ENCODE measurements at places on chromosomes 3 and 15.

GRCh38 chr15:36495456-36495991, 83.9 kb upstream of the CDIN1 start:
- no peak for DNase-seq

DNA sequence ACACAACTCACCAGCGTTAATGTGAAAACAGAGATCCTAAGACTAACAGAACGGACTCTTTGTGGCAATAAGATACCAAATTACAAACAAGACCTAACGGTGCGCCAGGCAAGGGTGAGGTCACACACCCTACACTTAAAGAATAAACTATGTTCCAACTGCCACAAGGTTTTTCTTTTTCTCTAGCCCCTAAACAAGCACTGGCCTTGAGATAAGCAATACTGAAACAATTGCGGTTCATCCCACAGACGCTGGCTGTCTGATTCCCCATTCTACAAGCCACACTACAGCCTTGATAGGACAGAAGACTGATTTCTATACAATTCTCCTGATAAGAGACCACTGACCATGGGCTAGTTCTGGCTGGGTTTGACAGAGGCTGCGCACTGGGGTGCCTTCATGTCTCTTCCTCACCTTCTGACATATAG, 20.5 kb upstream of the LIMD1 start:
- no peak for DNase-seq

DNA sequence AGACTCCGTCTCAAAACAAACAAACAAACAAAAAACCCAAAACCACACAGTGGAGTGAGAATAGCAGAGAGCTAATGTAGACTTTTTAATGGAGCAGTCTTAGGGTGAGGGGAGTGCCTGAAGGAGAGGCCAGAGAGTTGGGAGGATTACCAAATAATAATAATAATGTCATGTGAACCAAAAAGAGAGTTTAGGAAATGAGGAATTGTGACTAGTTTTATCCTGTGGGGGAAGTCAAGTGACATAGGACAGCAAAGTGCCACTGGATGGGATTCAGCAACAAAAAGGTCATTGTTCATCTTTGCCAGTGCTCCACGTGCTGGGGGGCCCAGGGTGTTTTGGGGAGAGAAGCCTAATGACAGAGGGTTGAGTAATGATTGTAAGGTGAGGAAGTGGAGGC, 12.9 kb downstream of the GPR87 start:
- DNase-seq = no peak

GRCh38 chr3:149828390-149828789, 15.4 kb downstream of the RNF13 start:
- no peak for DNase-seq

DNA sequence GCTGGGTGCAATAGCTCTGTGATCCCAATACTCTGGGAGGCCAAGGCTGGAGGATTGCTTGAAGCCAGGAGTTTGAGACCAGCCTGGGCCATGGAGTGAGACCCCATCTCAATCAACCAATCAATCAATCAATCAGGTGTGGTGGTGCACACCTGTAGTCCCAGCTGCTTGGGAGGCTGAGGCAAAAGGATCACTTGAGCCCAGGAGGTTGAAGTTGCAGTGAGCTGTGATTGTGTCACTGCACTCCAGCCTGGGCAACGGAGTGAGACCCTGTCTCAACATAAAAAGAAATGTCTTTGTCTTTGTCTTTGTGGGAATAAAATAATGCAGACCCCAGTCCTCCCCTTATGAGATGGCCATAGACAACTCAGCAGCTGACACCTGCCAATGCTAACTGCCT, 34.9 kb upstream of the TLE3 start:
- DNase-seq = no peak

- peak; percentile 90 for DNase-seq
These were observed 38.3 kb upstream of the ARHGEF3 start for GRCh38 chr3:56839784-56840715.

DNA sequence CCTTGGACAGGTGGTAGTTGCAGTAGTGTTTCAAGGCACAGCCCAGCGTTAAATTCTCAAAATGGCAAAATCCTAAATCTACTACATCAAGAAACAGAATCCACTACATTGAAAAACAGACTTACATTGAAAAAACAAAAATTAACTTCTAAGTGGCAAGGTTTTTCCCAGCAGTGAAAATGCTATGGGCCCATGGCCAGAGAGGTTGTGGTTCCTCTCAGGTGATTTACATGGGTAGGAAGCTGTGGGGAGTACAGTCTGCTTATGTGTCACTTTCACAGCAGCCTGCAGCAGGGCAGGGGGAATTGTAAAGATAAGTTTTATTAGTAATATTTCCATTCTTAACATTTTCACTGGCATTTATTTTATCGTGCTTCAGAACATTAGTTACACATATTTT, 24.9 kb downstream of the TTC14 start:
- no peak for DNase-seq

- no peak for DNase-seq
These were observed 66.1 kb downstream of the BOC start for GRCh38 chr3:113277414-113277813.

- no peak for DNase-seq
These were observed 70.0 kb upstream of the WDR72 start for GRCh38 chr15:53829471-53829870.

DNA sequence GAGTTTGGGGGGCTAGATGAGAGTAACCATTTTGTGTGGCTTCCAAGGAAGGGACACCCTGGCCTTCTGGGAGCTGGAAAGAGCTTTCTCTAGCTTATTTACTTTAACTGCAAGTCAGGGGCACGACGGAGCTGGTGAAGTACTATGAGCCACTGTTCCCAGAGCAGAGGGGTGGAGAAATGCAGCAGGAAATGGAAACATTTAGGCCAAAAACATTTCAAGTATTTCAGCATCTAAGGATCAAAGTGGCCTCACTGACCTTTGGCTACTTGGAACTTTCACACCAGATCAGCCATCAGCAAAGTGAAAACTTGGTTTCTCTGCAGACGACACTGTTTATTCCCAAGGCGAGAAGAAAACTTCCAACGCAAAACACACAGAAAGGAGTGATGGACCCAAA, 7.9 kb downstream of the DGKG start:
- no peak for DNase-seq

- DNase-seq = no peak
These were observed 307.4 kb downstream of the THSD4 start for GRCh38 chr15:71422530-71423259.

DNA sequence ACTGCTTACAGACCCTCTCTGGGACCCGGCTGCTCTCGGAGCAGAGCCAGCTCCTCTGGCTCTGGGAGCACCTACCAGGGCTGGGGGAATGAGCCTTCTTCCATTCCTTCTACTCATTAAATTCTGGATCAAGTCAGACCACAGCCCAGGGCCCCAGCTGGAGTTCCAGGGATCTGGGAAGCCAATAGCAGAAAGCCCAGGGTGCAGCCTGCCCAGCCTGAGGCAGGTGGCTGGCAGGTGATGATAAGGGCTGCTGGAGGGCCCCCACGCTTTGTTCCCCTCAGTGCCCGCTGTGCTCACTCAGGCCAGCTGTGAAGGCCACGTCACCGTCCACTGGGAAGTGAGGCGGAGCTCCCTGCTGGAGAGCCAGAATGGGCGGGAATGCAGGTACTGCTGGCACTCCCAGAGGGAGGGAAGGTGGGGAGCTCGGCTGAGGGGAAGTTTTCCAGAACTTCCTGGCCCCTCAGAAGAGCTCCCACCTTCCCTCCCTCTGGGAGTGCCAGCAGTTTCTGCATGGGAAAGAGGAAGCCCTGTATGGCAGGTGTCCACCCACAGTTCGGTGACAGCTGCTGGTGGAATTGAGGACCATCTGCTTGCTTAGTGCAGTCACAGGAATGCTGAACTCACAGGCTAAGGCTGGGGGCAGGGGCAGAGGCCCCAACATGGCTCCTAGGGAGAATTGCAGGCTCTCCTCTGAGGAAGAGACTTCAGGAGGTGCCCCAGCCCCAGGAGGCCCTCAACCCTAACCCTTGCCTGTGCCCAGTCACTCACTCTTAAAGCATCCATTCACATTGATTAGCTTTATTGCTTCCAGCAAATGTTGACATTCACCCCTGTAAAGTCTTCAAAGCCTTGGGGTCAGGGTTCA, 12.6 kb upstream of the RTP3 start:
- DNase-seq = no peak

DNA sequence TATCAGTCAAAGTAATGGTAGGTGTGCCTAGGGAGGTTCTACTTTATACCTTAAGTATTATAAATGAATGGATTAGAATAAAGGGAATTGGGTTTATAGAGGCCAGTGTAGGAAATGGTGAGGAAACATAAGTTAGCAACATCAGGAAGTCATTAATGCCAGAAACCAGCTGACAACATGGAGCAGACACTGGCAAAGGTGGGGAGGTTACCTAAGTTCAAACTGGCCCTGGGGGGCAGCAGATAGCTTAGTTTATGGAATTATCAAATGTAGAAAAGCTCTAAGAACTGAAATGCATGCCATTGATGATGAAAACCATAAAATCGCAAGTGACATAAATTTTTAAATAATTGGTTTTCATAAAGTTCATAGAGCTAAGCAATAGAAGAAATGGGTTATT, 498.6 kb downstream of the NAALADL2 start:
- no peak for DNase-seq

- DNase-seq = peak; percentile 69
These were observed 463.0 kb downstream of the ERC2 start for GRCh38 chr3:56005196-56005805.

DNA sequence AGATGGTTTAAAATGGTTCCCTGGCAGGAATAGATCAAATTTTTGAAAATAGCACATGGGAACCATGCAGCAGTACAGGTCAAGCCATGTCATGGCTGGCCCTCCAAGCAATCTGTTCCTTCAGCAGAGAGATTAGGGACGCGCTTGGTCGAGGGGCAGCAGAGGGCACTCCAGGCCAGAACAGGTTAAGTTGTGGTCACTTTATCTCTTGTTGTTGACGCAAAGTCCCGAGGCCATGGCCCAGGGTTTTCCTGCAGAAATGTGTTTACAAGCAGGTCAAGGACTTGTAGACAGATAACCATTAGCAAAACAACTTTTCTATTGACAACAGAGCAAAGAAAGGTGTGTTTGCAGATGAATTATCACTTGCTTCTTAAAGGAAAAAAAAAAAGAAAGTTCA, 570.0 kb upstream of the NR2F2 start:
- DNase-seq = no peak

DNA sequence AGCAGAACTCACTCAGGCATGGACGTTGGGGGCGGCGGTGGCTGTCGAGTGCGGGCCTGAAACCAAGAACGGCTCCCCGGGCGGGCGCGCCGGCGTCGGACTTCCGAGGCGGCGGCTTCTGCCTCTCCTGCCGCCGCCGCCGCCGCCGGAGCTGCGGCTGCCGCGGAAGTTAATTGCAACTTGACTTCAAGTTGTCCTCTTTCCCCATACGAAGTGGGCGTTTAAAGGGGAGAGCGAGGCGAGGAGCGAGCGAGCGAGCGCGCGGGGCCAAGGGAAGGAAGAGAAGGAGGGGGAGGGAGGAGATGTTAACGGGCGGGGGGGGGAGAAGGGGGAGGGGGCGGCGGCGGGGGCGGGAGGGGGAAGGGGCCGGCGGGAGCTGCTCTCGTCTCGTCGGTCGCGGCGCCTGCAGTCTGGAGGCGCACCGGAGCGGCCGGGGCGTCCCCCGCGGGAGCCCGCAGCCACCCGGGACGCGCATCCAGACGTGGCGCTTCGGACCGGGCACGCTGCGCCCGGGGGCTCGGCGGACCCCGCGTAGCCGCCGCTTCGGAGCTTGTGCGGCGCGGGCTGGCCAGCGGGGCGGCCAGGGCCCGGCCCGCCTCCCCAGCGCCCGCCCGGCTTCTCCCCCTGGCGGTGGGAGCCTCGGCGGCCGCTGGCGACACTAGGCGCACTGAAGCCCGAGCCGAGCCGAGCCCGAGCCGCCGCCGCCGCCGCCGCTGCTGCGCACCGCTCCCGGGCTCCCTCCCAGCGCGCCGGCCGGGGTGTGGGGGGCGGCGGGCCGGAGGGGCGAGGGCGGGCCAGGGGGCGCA, 19.7 kb upstream of the SATB1 start:
- DNase-seq = no peak

DNA sequence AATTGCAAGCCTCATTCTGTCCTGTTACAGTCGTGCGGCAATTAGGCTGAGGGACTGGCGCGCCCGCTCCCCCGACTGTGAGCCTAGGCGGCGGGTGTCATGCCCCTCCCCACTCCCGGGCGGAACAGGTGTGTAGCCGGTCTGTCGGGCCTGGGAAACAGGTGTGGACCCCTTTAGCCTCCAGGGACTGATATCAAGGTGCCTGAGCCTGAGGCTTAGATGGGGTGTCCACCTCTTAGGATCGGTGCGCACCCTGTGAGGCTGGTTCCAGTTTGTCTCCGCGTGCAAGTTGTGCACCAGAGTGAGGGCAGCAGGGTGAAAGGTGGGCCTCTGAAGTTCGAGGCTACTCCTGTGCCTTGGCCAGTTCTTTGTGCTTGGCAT, 686 bp downstream of the VPS8 start:
- no peak for DNase-seq

GRCh38 chr3:16090024-16090423, 84.5 kb upstream of the GALNT15 start:
- DNase-seq = peak; percentile 72

- no peak for DNase-seq
These were observed 702 bp downstream of the TBC1D23 start for GRCh38 chr3:100261485-100261903.

- DNase-seq = no peak
These were observed 55.7 kb downstream of the OXNAD1 start for GRCh38 chr3:16320711-16321110.

GRCh38 chr3:48501196-48501595, 2.8 kb downstream of the SHISA5 start:
- DNase-seq = no peak

GRCh38 chr15:78060232-78060631, 17.3 kb downstream of the TBC1D2B start:
- DNase-seq = no peak
